ENCODE measurements at places on chromosomes 12 and 14.

DNA sequence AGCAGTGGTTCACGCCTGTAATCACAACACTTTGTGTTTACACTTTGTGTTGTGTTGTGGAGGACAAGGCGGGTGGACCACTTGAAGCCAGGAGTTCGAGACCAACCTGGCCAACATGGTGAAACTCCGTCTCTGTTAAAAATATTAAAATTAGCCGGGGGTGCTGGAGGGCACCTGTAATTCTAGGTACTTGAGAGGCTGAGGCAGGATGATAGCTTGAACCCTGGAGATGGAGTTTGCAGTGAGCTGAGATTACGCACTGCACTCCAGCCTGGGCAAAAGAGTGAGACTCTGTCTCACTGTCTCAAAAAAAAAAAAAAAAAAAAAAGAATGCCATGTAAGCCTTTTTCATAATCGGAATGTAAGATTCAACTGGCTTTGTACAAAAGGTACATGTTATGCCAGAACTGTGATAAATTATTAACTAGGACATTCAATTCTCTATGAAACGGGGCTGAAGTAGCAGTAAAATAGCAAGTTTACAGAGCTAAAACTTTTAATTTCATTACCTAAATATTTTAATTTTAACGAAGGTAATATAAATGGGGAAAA, 13.9 kb upstream of the PITPNM2 start:
- no peak for DNase-seq

DNA sequence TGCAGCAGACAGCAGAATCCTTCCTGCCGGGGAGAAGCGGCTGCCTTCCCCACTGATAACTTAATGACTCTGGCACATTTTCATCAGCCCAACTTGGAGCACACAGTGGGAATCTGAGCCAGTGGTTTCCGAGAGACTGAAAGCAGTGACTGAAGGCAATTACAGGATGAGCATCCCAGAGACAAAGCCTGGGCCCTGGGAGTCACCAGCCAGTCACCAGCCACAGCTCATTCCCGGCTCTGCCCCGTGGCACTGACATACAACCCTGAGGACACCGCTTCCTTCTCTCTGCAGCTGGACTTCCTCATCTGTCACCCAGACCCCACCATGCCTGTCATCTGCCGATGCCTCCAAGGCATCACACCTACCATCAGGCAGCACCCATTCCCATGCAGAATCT, 192.3 kb downstream of the DPF3 start:
- no peak for DNase-seq

GRCh38 chr12:129069886-129070285, 216.6 kb downstream of the GLT1D1 start:
- no peak for DNase-seq

GRCh38 chr14:90616881-90617280, 199.3 kb downstream of the TTC7B start:
- DNase-seq, result no peak

- DNase-seq, result peak; percentile 58
Observed at GRCh38 chr12:48925304-48926011, at the start of gene FKBP11. Gene FKBP11 (minus strand): TSS chr12:48925492. CDS start chr12:48925428, 64 bp downstream.

- no peak for DNase-seq
Observed at GRCh38 chr12:121860257-121860656, 1.6 kb upstream of the HPD start.

DNA sequence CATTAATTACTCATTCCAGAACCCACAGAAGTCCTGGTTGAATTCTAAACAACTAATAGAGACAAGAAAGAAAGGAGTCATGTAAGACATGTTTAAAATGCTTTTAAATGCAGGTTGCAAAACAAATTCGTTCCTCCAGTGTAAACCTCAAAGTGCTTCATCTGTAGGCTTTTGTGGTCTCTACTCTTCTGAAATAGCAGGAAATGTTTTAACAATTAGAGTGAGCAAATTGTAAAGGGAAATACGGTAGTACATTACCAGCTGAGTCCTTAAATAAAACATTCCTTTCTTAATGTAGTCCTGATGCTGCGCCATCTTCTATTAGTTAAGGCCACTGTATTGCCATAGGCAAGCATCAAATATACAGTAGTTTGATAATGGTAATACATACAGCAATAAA, 1934.2 kb upstream of the SEL1L start:
- DNase-seq, result no peak

- no peak for DNase-seq
Observed at GRCh38 chr12:65500091-65500900, 221.8 kb downstream of the MSRB3 start.

- DNase-seq, result no peak
Observed at GRCh38 chr12:132300789-132301722, 28.3 kb downstream of the GALNT9 start.

DNA sequence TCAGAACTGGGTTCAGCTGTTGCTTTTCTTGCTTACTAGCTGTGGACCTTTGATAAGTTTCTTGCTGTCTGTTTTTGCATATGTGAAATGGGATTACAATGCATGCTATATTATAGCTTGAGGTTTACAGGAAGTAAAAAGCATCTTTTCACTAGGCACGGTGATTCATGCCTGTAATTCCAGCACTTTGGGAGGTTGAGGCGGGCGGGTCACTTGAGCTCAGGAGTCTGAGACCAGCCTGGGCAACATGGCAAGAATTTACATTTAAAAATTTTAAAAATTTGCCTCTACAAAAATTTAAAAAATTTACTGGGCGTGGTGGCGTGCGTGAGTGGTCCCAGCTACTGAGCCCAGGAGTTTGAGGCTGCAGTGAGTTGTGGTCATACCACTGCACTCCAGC, 42.0 kb downstream of the CALM1 start:
- no peak for DNase-seq

DNA sequence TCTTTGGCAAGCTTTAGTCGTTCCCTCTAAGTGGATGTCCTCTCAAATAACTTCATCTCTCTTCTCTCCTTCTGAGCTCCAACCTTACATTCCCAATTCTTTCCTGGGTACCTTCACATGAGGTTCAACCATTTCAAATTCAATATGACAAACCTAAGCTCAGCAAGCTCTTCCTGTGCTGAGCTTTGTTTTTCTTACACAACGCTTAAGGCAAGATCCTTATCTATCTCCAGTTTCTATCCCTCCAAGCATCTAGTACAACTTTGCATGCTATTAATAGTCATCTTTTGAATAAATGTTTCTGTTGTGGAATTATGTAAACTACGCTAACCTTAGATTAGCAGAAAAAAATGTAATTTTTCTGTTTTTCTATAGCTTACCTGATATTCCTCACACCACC, 63.7 kb upstream of the IFNG-AS1 start:
- no peak for DNase-seq

DNA sequence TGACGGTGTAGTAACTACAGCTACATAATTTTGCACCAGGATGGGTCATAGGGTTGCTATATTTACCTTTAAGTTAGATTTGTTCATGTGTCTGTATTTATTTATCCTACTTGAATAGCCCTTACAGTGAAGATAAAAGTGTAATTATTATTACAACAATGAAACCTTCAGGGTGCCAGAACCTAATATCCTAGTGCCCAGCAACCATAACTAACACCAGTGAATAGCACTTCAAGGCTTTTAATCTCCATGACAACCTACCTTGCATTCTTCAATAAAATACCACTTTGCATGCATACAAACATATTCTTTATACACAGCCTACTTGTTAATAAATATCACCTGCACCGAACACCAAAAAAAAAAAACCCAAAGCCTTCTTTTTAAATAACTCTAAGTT, 58.7 kb upstream of the G2E3 start:
- DNase-seq, result no peak

- DNase-seq, result no peak
Observed at GRCh38 chr14:51293912-51294389, 53.9 kb downstream of the TMX1 start.

- DNase-seq, result no peak
Observed at GRCh38 chr14:22885975-22886374, 3.0 kb downstream of the REM2 start.

DNA sequence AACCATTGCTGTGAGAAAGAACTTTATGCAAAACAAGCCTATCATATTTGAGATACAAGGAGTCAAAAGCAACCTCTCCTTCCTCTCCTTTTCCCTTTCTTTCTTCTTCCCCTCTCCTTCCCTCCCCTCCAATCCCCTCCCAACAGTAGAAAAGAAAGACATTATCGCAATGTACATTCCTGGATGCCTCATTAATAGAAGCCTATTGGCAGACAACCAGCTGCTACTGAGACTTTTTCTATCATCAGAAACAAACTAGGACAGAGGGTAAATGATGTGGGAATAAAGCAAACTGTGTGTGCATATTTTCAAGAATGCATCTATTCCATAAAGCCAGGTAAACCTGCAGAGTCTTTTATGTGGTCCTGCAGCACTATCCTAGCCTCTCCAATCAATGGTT, 237.2 kb downstream of the ITPR2 start:
- no peak for DNase-seq

DNA sequence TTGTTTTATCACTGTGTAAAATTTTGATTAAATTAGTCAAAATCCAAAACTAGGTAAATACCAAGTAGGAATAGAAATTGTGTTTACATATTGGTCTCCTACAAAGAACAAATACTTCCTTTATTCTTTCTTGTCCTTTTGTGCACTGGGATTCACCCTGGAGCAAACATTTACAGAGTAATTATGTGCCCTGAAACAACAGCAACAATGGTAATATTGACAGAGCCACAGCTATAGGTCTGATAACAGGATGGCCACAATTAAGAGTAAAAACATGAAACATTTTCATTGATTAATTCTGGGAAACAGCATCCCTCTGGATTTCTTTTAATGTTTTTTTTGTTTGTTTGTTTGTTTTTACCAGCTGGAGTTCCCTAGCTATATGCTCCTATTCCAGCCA, 61.2 kb downstream of the SLC38A6 start:
- no peak for DNase-seq

- no peak for DNase-seq
Observed at GRCh38 chr12:123762715-123763052, 583 bp downstream of the DNAH10 start.

DNA sequence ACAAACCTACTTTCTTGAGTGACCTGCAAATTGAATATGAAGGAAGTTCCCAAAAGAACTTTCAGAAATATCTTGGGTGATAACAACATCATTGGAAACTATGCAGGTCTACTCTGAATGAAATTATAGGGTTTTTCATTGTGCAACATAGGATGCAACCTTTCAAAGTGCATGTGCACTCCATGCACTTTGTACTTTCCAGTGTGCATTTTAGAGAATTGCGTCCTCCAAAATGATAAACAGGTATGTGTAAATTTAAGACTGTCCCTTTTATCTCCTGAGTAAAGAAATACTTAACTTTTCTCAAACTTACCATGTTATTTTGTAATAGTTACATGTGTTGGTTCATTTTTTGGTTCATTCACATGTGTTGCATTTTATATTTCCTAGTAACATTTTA, 13.2 kb downstream of the SRSF5 start:
- DNase-seq, result no peak

DNA sequence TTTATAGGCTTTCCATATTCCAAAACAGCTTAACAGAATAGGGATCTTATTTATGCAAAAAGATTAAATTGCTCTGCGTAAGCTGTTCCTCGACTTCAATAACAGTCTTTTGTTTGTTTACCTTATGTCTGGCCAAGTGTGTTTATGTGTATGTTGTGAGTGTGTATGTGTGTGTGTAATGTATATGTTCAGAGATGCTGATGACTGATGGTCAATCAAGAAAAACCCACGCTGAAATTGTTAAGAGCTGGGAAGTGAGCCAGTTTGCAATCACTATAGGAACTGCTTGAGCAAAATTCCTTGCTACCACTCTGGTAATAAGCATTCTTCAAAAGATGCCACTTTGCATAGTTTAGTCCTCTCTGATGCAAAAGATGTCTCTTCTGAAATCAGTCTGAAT, 59.6 kb downstream of the PRKD1 start:
- DNase-seq, result no peak
